ENCODE measurements at places on chromosomes 5 and 9. TPM values are rescaled to one million over a fixed set of nuclear protein-coding genes. Genes with fewer than 3 reads are reported as not detected.

- no peak overlapping the region for H3K27ac ChIP-seq
- H3K4me3 ChIP-seq, result no peak overlapping the region
- no peaks in the 10 kb centered on the region for H3K4me1 ChIP-seq
Measured at GRCh38 chr5:112312295-112313275, 106.5 kb downstream of the EPB41L4A start.

- H3K36me3 ChIP-seq, result no peaks in the 10 kb centered on the region
- H3K27me3 ChIP-seq, result no peaks in the 10 kb centered on the region
- H3K4me3 ChIP-seq, result no peak overlapping the region
- DNase-seq, result no peak
Measured at GRCh38 chr9:81629440-81629839, 59.9 kb downstream of the TLE1 start.

DNA sequence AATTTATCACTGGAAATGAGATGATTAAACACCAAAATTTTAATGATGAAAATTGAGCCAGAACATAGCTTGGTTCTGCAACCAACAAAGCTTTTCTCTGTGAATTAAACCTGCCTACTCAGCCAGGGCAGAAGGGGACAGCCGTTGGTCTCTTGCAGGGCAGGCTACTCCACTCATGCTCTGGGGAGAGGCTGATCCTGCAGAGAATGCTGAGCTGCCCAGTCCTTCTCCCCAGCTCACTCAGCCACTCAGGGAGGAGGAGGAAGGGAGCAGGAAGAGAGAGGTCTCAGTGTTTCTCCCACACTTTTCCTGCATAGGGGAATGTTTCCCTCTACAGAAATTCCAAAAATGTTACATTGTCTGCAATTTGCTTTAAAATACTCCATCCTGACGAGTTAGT, 40.4 kb upstream of the HMHB1 start:
- no peaks in the 10 kb centered on the region for H3K27me3 ChIP-seq
- no peak overlapping the region for H3K4me3 ChIP-seq
- no peaks in the 10 kb centered on the region for H3K4me1 ChIP-seq
- H3K36me3 ChIP-seq, result no peaks in the 10 kb centered on the region
- H3K27ac ChIP-seq, result no peak overlapping the region
- DNase-seq, result no peak

GRCh38 chr5:16178745-16179372, 732 bp downstream of the MARCHF11 start:
- DNase-seq, result peak; percentile 52
- H3K27ac ChIP-seq, result no peak overlapping the region
- peaks cover 10% of the 10 kb centered on the region for H3K27me3 ChIP-seq
- H3K4me1 ChIP-seq, result no peaks in the 10 kb centered on the region
- H3K4me3 ChIP-seq, result no peak overlapping the region

DNA sequence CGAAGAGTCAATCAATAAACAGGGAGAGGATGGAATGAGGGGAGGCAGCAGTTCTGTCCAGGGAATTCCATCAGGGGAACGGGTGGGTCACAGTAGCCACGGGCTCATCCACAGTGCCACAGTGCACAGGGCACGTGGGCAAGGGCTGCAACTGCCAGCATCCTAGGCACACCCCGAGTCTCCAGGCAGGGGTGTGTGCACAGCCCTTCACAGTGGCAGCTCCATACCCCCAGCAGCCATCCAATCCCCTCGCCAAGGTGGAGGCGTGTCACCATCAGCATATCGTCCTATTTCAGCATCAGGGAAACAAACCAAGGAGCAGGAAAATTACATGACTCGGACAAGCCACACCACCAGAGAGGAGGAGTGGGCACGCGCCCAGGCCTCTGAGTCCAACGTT, 133.6 kb downstream of the ADAMTS2 start:
- no peaks in the 10 kb centered on the region for H3K36me3 ChIP-seq
- H3K27me3 ChIP-seq, result no peaks in the 10 kb centered on the region
- H3K27ac ChIP-seq, result no peak overlapping the region
- no peaks in the 10 kb centered on the region for H3K4me1 ChIP-seq
- H3K4me3 ChIP-seq, result no peak overlapping the region
- no peak for DNase-seq

DNA sequence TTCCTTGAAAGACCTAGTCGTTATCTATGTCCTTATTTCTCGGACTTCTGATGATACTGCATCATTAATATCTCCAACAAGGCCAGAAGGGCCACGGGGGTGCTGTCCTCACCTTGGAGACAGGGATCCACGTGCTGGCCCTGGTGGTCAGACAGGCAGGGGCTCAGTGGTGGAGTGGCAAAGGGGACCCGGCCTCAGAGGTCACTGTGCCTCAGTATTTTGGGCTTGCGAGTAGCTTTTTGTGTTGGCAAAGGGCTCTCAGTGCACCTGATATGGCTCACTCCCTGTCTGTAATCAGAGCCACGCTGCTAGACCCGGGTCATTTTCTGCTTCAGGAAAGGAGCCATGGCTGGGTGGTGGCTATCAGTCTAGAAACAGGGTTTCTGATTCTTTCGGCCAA, 135.1 kb downstream of the GADD45G start:
- no peaks in the 10 kb centered on the region for H3K4me1 ChIP-seq
- no peak overlapping the region for H3K27ac ChIP-seq
- no peak overlapping the region for H3K4me3 ChIP-seq
- no peak for DNase-seq
- H3K36me3 ChIP-seq, result no peaks in the 10 kb centered on the region

- H3K4me3 ChIP-seq, result no peak overlapping the region
- no peak overlapping the region for H3K27ac ChIP-seq
- H3K4me1 ChIP-seq, result no peaks in the 10 kb centered on the region
- no peaks in the 10 kb centered on the region for H3K27me3 ChIP-seq
Measured at GRCh38 chr9:123763910-123764588, 165.9 kb downstream of the DENND1A start.

The PAX5 gene
- total RNA-seq, result 3.6 TPM

GRCh38 chr5:32703957-32704356, 7.2 kb upstream of the NPR3 start:
- no peaks in the 10 kb centered on the region for H3K27me3 ChIP-seq
- no peak overlapping the region for H3K4me3 ChIP-seq
- DNase-seq, result no peak
- H3K27ac ChIP-seq, result no peak overlapping the region

The IFNK gene
- not detected for total RNA-seq

- H3K4me3 ChIP-seq, result no peak overlapping the region
- no peaks in the 10 kb centered on the region for H3K4me1 ChIP-seq
- no peak for DNase-seq
- no peaks in the 10 kb centered on the region for H3K36me3 ChIP-seq
- no peaks in the 10 kb centered on the region for H3K27me3 ChIP-seq
Measured at GRCh38 chr5:159667286-159667685, 249.0 kb upstream of the ADRA1B start.
